ENCODE measurements at places on chromosomes 2 and 18. TPM values are rescaled to one million over a fixed set of nuclear protein-coding genes. Genes with fewer than 3 reads are reported as not detected.

DNA sequence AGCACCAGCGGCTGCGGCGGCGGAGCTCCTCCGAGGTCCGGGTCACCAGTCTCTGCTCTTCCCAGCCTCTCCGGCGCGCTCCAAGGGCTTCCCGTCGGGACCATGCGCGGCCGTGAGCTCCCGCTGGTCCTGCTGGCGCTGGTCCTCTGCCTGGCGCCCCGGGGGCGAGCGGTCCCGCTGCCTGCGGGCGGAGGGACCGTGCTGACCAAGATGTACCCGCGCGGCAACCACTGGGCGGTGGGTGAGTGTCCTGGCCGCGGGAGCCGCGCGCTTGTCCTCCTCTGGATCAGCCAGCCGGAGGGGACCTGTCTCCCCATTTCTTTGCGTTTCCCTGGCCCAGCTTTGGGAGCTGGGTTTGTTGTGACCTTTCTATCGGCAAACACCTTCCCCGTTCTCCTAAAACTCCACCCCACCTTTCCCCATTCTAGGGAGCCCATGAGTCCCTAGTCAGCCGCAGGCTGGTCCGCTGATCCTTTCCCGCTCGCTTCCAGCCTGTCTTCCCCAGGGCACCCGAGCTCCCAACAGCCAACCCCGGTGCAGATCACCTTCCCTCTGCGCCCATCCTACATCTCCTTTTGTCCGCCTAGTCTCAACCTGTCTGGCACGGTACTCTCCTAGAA lies 316 bp downstream of the GRP start:
- DNase-seq: no peak

SAG gene
- total RNA-seq: not detected

CNRIP1 gene
- 35.7 TPM for total RNA-seq

PIEZO2 gene
- 11.4 TPM for total RNA-seq

ESPNL gene
- 0.64 TPM for total RNA-seq

CREG2 gene
- total RNA-seq: under 0.01 TPM

Data from breast epithelium (tissue), 4 donors.